Heart right ventricle (tissue), 16 donors: ENCODE measurements at places on chromosomes 2 and 18. TPM values are rescaled to one million over a fixed set of nuclear protein-coding genes. Genes with fewer than 3 reads are reported as not detected.

- no peak for DNase-seq
Observed at GRCh38 chr2:127475788-127476187, 50.5 kb downstream of the IWS1 start.

GRCh38 chr2:233252227-233252626 lies 754 bp downstream of the ATG16L1 start:
- no peak for DNase-seq

GRCh38 chr2:207879536-207879935 lies 109.8 kb upstream of the FZD5 start:
- DNase-seq: no peak

DNA sequence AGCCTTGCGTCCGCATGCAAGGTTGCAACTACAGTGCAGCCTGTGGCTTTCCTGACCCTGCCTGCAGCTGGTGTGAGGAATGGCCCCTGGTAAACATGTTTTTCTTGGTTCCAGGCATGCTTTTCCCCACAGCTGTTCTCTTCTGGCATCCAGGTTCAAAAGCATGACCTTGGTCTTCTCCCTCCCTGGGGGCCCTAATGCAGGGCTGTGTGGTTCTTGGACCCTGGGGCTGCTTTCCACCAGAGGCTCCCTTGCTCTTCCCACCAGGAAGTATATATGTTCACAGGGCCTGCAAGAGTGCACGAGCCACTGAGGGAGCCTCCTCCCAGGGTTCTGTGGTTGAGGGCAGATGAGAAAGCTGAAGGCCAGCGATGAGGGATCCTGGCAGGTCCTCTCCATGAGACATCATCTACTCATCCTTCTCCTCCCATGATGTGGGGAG lies 125.9 kb downstream of the BCL2L11 start:
- DNase-seq: no peak

DNAJC5G gene
- 1.4 TPM for total RNA-seq

GRCh38 chr2:170238776-170239175 lies 60.8 kb downstream of the MYO3B start:
- DNase-seq: no peak

GRCh38 chr2:15844211-15844801 lies 96.0 kb upstream of the MYCN start:
- DNase-seq: no peak

PID1 gene
- 3.6 TPM for total RNA-seq

- DNase-seq: no peak
Observed at GRCh38 chr18:42480441-42480840, 525.4 kb downstream of the PIK3C3 start.

TET3 gene
- total RNA-seq: 2.3 TPM
